ENCODE measurements at places on chromosomes 2 and 18.

- DNase-seq: no peak
Observed at GRCh38 chr2:96501471-96501874, 3.7 kb downstream of the NEURL3 start.

- no peak for DNase-seq
Observed at GRCh38 chr2:235854276-235854675, 313.9 kb downstream of the GBX2 start.

DNA sequence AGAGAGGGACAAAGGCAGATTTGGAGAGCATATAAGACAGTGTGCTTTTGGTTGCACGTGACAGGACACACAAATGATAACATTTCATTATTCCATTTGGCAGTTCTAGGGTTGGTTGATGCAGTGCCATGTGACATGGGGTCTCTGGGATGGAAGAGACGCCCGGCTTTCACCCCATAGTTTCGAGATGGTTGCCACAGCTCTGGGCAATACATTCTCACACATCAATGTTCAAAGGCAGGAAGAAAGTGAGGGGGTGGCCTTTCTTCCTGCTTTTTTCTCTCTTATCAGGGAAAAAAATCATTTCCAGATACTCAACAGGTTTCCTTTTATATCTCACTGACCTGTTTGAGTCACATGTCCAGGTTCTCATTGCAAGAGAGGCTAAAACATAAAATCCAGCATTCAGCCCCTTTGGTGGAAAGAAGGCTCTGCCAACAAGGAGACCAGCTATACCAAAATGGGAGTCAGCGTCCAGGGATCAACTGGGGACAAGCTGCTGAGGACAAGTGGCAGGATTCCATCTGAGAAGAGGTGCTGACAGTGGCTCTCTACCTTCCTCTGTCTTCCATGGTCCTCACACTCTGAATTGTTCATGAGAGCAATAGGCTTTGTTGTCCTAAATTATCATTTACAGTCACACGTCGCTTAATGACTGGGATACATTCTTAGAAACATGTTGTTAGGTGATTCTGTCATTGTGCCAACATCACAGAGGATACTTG lies 29.1 kb upstream of the ANKRD44 start:
- DNase-seq: no peak

DNA sequence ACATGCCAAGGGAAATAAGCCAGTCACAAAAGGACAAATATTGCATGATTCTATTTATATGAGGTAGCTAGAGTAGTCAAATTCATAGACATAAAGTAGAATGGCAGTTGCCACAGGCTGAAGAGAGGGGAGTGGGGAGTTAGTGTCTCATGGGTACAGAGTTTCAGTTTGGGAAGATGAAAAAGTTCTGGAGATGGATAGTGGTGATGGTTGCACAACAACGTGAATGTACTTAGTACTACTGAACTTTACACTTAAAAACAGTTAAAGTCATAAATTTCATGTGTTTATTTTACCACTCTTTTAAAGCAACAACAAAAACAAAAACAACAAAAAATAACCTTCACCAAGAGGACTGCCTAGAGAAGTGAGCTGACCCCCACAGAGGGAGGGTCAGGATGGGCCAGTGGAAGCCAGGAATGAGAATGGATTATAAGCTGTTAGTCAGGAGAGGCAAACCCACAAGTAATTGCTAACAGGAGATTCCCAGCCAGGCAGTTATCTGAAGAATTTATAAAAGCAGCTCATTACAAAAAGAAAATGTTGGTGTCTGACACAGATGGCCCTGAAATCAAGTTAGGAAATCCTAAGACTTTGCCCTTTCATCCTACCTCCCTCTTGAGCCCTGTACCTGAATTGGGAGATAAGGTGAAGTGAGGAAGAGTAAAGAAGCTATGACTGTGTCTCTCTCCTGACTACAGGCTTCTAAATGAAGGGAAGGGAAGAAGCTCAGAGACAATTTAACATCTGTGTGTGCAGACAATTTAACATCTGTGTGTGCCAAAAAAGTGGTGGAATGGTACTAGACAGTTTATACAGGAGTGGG lies 263.4 kb downstream of the PDE11A start:
- no peak for DNase-seq

GRCh38 chr18:45370255-45371010 lies 244.8 kb upstream of the SLC14A2 start:
- DNase-seq: peak; percentile 22

DNA sequence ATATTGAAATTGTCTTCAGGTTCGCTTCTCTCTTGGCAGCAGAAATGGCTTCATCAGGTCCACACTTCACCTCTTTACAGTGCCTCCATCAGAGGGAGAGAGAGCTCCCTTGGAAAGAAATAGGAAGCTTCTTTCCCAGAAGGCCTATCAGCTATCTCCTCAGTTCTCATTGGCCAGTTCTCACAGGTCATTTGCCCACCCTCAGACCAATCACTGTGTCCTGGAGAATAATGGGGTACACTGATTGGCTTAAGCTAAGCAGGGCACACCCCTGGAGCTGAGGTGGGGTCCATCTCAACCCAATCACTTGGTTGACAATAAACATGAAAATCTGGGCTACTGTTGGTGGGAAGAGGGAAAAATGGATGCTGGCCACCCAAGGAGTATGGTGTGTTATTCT lies 5.2 kb downstream of the GNLY start:
- no peak for DNase-seq

DNA sequence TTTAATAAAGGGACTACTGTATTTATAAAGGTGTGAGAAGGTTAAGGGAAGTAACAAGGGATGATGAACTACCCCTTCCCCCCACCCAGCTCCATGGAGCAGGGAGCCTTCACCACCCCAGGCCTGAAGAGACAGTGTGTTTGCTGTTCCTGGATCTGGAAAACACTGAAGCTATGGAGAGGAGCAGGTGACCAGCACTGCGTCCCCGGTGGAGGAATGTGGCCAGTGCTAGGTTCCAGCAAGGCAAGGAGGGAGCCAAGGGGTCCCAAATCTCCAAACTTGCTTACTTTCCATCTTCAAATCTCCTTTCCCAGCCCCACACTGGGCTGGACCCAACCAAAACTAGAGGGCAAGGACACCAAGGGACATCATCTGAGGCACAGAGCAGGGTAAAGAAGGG lies 128.7 kb upstream of the CD302 start:
- DNase-seq: no peak

GRCh38 chr2:137231628-137232027 lies 466.3 kb downstream of the THSD7B start:
- DNase-seq: no peak

GRCh38 chr18:68922392-68922791 lies 124.5 kb downstream of the CCDC102B start:
- DNase-seq: no peak

GRCh38 chr2:210562091-210562490 lies 5.7 kb downstream of the CPS1 start:
- DNase-seq: no peak

DNA sequence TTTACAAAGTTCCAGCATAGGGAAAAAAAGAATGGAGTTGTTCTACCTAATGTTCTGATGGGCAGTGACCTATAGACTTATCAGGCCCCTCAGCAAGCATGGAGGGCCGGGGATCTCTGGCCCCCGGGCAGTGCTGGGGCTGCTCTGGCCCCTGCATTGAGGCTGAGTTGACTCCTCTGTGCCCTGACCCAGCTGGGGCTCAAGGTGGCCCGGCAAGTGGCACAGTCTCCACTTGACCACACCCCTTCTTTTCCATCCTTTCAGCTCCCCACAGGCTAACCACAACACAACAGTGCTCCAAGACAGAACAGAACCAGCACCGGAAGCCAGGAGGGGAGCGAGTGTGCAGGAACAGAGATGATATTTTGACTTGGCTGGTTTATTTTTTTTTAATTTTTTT lies 19.9 kb downstream of the TOGARAM2 start:
- DNase-seq: no peak

GRCh38 chr18:26546170-26546874 lies 2.0 kb downstream of the KCTD1 start:
- DNase-seq: no peak

- DNase-seq: peak; percentile 32
Observed at GRCh38 chr2:12718015-12718671, 1.4 kb downstream of the TRIB2 start.

DNA sequence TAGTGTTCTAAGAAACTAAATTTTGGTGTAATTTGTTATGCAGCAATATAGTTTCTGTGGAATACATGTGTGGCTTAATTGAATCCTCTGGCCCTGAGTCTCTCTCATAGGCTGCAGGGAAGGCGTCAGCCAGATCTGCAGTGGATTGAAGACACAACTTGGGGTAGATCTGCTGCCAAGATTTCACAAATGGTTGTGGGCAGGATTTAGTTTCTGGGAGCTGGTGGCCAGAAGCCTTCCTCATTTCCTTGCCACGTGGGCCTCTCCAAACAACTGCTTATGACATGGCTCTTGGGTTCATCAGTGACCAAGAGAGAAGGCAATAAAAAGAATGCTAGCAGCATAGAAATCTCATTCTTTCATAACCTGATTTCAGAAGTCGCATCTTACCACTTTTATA lies 28.2 kb downstream of the CCDC102B start:
- DNase-seq: no peak

DNA sequence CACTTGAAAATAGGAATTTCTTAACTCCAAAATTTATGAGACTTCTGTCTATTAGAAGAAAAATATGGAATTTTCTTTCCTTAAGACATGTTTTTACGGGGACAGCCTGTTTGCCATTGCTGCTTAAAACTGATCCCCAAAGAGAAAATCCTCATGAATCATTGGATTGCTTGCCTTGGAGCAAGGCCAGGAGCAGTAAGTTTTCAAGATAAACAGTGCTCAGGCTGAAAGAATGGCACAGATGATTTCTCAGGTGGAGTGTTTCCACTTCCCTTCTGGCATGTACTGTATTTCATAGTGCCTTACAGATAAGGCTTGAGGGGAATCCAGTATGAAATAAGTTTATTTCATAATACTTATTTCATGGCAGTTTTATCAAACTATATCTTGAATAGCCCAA lies 74.3 kb upstream of the MMADHC start:
- no peak for DNase-seq

DNA sequence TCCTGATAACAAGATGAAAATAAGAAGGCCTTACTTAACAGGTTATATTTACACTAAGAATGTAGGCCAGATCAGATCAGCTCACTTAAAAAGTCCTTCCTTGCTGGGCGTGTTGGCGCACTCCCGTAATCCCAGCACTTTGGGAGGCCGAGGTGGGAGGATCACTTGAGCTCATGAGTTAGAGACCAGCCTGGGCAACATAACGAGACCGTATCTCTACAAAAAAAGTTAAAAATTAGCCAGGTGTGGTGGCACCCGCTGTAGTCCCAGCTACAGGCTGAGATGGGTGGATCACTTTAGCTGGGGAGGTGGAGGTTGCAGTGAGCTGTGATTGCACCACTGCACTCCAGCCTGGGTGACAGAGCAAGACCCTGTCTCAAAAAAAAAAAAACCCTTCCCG lies 53.2 kb upstream of the SOS1 start:
- no peak for DNase-seq

DNA sequence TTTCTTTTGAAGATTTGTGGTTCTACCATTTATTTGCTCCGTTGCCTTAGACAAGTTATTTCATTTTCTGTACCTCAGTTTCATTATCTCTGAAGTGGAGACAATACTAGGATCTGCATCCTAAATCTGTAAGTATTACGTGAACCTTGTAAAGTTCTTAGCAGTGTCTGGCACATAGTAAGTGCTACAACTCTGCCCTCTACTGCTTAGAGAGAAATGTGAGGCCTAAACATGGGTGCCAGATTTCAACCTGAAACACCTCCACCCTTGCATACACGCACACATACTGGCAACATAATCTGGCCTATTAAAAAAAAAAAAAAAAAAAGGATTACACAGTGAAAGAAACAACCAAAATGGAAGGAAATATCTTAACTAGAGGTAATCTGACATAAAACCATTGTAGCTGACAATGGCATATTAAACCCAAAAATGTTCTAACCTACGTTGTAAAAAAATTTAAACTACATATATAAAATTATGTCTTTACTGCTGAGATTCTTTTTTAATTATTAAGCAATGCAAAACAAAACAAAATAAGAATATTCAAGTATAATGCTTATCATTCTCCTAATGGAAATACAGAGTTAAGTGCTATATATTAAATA lies 132.6 kb downstream of the MAP2 start:
- DNase-seq: peak; percentile 33

DNA sequence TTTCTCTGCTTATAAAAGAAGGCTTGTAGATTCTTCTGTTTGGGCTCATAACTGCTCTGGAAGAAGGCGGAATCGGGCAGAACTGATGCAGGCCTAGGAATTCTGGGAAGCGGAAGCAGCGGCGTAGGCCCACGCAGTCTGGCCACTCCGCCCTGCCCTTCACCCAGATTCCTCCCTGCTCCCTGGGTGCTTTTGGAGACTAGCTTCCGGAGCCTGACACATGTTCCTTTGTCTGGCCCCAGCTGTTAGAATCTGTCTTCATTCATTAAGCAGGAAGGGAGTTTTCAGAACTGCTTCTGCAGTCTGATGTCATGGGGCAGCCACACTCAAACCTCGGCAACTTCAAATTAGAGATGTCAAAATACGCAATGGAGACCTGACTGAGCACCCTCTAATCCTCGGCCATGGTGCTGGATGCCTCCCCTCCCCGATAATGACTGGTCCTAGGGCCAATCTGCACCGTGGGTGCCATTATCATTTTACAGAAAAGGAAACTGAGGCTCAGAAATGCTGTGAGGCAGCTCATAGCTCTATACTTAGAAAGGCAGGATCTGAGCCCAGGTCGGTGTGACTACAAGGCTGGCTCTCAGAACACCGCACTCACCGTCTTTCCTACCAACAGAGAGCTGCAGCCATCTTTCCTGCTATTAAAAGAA lies 275.7 kb downstream of the MYCN start:
- DNase-seq: no peak

DNA sequence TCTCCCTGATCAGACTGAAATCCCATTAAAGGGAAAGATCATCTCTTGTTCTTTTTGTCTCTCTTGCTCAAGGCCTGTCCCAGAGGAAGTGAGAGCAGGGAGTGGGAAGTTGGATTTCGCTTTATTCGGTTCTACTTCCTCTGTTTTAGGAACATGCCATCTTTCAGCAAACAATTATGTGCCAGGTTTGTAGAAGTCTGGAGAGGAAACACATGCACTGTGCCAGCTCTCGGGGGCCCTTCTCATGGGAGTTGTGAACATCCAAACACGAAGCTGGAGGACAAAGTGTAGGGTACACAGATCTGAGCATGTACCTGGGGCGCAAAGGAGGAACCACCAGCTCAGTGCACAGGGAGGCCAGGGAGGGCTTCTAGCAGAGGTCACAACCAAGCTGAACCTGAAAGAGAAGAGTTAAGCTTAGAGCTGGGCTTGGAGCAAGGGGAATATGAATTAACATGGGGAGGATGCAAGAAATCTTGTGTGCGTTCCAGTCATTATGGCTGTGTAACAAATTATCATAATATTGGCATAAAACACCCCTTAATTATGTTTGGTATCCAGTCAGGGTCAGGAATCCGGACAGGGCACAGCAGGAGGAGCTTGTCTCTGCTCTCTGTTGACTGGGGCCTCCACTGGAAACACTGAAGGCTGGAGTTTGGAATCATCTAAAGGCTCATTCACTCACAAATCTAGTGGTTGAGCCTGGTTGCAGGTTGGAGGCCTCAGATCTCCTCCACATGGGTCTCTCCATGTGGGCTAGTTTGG lies 128.6 kb downstream of the ZFP36L2 start:
- no peak for DNase-seq

GRCh38 chr2:240203031-240203787 lies 62.8 kb upstream of the OTOS start:
- DNase-seq: no peak
